SW480 (cell line): ENCODE measurements at places on chromosomes 5 and 9.

GRCh38 chr9:31597977-31598376 is 786.5 kb upstream of the ACO1 start:
- DNase-seq: peak; percentile 96

DNA sequence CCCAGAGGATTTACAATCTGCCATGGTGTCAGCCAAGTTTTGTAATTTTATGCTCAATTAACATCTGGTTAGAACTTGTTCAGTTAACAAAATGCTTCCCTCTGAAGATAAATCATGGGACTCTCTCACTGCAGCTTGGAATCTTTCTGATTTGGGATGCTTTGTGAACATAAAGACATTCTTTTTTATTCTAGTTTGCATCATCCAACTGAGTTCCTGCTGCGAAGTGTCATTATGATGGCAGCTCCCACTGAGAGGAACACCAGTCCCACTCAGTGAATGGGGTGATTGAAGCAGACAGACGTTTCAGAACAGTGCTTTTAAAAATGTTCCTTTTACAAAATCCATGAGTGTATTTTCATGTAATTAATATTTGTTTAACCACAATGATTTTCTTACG is 863.8 kb downstream of the TLE4 start:
- DNase-seq: no peak

DNA sequence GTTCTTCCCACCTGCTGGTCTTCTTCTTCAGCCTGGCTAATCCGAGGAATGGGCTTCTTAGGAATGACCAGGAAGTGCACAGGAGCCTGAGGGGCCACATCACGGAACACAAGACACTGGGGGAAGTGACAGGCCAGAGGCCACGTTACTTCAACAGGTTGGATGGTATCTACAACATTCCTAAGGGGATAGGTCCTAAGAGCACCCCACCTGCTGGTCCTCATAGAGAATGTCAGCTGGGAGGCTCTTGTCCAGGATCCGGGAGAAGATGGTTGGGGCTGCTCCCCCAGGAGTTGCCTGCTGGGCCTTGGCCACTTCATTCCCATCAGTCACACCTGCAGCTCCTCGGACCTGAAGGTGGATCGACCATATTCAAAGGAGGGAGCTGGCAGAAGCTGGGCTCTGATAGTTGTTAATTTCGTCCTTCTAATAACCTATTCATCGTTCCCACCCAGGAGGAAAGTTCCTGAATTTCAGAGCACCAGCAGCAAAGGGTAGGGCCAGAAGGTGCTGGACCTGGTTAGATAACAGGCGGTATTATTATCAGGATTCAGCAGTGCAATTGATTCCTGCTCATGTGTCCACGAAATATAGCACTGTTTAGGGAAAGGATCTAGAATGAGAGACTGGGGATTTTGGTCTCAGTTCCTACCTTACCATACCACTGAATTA is 1.3 kb downstream of the HINT2 start:
- DNase-seq: peak; percentile 57

DNA sequence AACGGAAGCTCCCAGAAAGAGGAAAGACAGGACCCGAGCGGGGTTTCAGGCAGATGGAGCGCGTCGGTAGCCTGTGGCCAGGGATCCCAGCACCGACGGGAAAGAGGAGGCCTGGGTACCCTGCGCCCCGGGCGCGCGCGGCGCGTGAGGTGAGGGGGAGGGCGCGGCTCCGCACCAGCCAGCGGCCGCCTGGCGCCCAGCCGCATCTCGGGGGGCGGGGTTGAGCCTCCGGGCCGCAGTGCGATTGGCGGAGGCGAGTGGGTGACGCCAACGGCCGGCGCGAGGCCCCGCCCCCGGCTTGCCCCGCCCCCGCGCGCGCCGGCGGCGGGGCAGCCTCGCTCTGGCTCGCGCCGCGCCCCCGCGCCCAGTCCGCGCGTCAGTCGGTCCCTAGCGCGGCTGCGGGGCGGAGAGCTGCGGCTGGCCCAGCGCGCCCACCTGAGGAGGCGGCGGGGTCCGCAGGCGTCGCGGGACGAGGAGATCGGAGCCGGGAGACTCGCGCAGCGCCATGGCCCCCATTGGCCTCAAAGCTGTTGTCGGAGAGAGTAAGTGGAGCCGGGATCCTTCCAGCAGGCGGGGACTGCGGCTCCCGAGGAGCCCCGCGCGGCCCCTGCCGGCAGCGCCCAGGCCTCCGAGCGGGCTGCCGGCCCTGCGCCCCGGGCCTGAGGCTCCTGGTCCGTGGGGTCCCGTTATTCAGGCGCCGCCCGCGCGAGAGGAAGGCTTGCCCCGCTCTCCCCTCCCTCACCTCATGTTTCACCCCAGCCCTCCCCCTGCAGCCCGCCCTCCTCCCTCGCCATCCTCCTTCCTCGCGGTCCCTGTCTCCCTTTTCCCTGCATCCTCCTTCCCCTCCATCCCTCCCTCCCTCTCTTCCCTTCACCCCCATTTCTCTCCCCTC is at the start of gene STXBP1:
Gene STXBP1 (plus strand): TSS at position 379 of the 892 bp plus-strand sequence. CDS start 127 bp downstream, at position 506.
- DNase-seq: peak; percentile 78

GRCh38 chr9:26729187-26729586 is 163.4 kb downstream of the CAAP1 start:
- no peak for DNase-seq

GRCh38 chr5:54742417-54742891 is 224.9 kb downstream of the SNX18 start:
- no peak for DNase-seq

- no peak for DNase-seq
These were observed 55.2 kb upstream of the NEK6 start for GRCh38 chr9:124202447-124202971.

GRCh38 chr5:149937610-149938009 is 7.0 kb downstream of the PDE6A start:
- DNase-seq: no peak

GRCh38 chr9:109190151-109190550 is 23.1 kb upstream of the FRRS1L start:
- DNase-seq: no peak

DNA sequence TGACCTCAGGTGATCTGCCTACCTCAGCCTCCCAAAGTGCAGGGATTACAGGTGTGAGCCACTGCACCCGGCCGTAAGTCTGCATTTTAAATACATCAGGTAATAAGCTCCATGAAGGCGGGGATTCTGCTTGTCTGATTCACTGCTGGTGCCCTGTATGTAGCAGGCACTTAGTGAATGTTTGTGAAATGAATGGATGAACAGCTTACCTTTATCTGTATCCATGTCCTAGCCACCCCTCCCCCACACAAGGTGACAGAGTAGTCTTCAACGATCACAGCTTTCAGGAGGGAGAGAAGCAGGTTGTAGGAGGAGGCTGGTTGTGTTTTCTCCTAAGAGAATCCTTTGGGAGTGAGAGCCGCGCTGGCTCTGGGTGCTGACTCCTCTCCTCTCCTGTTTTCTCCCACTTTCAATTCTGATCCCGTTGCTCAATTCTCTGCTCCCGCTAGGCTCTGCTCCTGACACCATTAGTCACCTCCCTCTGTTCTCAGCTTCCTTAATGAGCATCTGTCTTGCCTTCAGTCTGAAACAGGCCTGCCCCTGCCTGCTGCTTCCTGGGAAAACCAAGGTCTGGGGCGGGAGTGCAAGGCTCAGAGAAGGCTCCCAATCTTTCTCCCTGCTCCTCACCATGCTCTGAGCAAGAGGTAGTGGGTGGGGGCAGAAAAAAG is 88.8 kb upstream of the CTNNA1 start:
- peak; percentile 74 for DNase-seq

DNA sequence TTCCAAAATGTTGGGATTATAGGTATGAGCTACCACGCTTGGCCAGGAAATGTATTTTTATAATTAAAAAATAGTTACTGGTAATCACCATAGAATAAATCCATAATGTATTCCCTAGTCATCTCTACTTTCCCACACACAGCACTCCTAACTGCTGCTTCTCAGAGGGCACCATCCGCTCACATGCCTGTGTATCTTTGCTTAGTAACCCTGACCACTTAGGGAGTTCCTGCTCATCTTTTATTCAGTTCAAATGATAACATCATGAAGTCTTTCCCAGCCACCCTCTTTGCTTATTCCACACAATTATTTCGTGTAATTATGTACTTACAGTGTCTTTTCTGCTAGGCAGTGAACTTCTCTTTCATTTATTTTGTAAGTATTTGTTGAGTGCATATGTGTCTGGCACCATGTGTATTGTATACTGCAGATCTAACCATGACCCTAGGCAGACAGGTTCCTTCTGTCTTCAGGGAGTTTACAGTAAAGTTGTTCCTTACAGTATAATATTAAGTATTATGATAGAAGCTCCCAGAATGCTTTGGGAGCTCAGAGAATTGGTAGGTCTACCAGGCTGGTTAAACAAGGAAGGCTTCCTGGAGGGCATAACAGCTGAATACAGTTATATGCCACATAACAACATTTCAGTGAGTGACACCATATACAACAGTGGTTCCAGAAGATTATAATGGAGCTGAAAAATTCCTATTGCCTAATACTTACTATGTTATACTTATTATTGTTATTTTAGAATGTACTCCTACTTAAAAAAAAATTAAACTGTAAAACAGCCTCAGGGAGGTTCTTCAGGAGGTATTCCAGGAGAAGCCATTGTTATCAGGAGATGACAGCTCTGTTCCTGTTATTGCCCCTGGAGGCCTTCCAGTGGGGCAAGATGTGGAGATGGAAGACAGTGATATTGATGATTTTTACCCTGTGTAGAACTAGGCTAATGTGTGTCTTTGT is 39.2 kb downstream of the DCAF10 start:
- no peak for DNase-seq

GRCh38 chr5:172281346-172281745 is 2.2 kb downstream of the UBTD2 start:
- DNase-seq: no peak

- no peak for DNase-seq
These were observed 31.6 kb upstream of the LECT2 start for GRCh38 chr5:135986401-135986800.

DNA sequence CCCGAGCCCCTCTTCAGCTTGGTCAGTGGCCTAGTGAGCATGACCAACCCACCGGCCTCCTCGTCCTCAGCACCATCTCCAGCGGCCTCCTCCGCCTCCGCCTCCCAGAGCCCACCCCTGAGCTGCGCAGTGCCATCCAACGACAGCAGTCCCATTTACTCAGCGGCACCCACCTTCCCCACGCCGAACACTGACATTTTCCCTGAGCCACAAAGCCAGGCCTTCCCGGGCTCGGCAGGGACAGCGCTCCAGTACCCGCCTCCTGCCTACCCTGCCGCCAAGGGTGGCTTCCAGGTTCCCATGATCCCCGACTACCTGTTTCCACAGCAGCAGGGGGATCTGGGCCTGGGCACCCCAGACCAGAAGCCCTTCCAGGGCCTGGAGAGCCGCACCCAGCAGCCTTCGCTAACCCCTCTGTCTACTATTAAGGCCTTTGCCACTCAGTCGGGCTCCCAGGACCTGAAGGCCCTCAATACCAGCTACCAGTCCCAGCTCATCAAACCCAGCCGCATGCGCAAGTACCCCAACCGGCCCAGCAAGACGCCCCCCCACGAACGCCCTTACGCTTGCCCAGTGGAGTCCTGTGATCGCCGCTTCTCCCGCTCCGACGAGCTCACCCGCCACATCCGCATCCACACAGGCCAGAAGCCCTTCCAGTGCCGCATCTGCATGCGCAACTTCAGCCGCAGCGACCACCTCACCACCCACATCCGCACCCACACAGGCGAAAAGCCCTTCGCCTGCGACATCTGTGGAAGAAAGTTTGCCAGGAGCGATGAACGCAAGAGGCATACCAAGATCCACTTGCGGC is 1.8 kb downstream of the EGR1 start:
- peak; percentile 39 for DNase-seq

DNA sequence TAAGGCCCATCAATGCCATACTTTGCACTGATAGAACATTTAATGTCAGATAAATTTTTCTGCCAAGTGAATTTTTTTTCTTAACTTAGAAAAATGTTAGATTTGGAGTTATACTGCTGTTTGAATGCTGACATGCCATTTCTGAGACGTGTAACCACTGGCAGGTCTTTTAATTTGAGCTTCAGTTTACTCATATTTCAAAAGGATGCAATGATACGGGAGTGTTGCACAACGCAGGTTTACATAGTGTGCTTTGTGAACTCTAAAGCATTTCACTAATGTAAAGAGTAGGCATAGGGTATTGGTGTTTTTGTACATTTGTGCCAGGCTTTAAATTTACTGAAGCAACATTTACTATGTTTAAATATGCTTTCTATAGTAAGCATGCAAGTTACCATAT is 4.2 kb downstream of the ZBTB43 start:
- no peak for DNase-seq
